ENCODE measurements at places on chromosomes 12 and 14. TPM values are rescaled to one million over a fixed set of nuclear protein-coding genes. Genes with fewer than 3 reads are reported as not detected.

- no peak for DNase-seq
These were observed 185.8 kb downstream of the SLC15A4 start for GRCh38 chr12:128637642-128638606.

GRCh38 chr14:35073486-35073885 is 27.4 kb downstream of the FAM177A1 start:
- DNase-seq = no peak

DNA sequence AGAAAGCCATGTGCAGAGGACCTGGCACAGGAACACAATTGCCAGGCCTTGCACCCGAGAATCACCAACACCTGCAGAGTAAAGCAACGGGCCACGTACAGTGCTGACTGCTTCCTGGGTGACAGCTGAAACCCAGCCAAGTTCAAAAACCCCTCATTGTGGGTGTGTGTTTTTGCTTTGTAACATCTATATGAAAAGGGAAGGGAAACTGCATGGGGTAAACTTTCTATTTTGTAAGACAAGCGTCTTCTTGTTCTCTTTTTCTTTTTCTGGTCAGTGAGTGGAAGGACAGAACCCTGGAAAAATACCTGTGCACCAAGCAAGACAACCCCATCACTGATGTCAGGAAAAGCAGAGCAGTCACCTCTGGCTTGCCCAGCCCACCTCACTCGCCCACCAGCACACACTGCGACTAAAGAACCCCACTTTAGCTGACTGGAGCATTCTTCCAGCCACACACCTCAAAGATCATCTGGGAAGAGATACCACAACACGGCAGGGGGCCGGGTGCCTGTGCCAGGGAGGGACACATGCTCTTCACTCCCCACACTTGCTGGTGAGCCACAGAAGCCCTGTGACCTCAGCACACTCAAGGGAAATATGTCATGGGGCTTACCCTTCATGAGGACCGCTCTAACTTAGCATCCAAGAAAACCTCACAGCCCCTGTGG is 172.3 kb downstream of the NDUFA12 start:
- peak; percentile 86 for DNase-seq

DNA sequence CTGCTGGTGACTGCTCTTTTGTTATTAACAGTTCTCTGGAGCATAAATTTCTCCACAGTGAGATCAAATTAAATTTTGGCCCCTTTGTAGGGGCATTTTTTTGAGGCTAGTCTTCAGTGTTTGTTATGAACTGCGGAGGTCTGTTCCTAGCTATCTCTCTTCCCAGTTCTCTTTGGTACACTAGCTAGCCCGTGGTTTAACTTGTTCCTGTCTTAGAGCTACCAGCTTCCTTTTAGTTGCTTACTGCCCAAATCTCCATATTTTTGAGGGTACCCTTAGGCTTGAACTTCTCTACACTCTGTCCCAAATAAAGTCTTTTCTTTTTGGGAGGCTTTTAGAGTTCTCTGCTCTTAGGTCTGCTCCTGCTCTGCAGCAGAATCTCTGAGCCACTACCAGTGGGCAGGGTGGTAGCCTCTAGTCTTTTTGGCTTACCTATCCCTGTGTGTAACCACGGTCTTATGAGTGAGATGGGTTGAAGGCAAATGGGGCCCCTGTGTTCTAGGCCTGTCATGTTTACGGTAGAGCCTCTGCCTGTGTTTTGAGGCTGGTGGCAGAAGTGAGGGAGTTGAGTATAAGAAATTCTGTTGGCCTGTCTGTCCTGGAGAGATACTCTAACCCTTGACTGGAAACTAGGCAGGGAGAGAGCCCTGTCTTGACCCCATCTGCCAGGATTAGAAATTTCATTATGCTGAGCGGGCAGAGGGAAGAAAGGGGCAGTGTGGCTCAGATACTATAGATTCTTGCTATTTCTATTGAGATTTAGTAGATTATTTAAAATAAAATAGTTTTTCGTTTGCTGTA is 21.0 kb downstream of the CNOT2 start:
- DNase-seq = no peak

Gene C12orf54
- total RNA-seq = not detected

Gene PRH2
- not detected for total RNA-seq

DNA sequence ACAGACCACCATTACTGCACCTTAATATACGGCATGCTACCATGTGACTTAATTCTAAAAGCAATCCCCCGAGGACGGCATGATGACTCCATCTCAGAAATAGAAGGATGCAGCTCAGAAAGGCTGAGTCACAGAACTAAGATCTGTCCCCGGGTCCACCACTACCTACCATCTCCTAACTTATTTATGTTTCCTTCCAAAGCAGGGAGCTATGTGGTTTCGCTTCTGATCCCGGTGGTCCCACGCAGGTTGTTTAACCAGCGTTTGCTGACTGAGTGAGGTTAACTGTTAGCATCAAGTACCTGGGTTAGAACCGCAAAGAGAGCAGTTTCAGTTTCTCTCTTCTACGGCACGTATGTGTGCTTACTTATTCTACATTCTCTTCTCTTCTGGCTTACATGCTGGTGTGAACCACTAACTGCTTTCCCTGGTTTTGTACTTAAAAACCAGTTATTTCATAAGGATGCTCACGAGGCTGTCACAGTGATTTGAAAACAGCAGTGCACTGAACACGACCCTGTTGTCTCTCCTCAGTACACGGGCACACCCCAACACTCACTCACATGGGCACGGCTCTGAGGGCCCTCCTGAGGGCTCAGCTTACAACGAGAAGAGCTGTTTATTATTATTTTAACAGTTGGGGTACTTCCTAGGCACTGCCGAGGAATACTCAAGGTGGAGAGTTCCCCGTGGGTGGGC is 66.7 kb downstream of the CCDC88C start:
- DNase-seq = peak; percentile 71

DNA sequence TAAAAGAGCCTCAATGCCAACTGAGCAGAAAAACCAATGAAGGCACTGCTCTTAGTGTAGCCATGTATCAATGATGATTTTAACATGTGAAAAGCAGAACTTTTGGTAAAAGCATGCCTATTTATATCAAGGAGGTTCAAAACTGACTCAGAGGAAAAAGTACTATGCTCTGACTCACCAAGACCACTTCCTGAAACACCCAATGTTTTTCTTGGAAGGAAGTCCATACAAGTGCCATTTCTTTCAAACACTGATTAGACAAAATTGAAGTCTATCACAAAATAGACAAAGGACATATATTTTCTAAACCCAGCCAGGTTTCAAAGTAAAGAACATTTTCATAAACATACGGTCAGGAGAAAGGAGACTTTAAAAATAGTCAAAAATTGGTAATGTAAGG is 88.6 kb downstream of the EPS8 start:
- DNase-seq = no peak

DNA sequence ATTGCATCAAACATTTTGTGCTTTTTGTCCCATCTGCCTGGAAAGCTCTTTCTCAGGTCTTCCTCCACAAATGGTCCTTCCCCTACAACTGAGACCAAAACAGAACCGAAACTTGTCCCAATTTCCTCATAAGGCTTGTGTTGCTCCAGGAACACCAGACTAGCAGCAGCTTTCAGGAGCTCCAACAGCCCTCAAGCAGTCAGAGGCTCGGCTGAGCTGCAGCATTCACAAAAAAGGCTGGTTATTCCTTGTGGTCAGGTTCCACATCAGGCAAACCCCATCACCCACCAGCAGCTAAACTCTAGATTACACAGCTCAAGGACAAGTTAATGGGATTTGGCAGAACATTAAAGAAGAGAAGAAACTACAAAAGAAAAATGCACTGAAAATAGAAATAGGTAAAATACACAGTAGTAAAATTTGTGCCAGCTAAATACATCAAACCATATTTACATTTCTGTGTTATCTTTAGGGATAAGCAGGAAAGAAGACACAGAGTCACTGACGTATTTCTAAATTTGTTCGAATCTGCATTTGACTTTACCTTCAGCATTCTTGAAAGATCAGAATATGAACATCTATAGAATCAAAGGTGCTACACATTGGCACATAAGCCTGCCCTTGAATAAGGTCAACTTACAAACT is 141.2 kb downstream of the STXBP6 start:
- DNase-seq = no peak

Gene GPR162
- total RNA-seq = not detected

- no peak for DNase-seq
These were observed 455.0 kb upstream of the TMEM132C start for GRCh38 chr12:127811988-127812387.

GRCh38 chr14:52769887-52770286 is 21.5 kb downstream of the GNPNAT1 start:
- no peak for DNase-seq

DNA sequence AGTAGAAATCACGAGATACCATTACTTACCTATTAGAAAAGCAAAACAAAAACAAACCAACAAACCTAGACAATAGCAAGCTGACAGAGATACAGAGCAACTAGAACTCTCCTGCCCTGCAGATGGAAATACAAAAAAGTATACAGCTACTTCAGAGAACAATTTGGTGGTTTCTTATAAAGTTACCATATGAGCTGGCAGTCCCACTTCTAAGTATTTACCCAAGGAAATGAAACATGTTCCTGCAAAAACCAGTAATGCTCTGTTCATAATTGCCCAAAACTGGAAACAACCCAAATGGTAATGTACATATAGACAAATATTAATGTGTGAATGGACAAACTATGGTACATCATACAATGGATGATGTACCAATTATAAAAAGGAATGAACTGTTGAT is 31.7 kb downstream of the FUT8 start:
- no peak for DNase-seq

Gene KRT71
- not detected for total RNA-seq

DNA sequence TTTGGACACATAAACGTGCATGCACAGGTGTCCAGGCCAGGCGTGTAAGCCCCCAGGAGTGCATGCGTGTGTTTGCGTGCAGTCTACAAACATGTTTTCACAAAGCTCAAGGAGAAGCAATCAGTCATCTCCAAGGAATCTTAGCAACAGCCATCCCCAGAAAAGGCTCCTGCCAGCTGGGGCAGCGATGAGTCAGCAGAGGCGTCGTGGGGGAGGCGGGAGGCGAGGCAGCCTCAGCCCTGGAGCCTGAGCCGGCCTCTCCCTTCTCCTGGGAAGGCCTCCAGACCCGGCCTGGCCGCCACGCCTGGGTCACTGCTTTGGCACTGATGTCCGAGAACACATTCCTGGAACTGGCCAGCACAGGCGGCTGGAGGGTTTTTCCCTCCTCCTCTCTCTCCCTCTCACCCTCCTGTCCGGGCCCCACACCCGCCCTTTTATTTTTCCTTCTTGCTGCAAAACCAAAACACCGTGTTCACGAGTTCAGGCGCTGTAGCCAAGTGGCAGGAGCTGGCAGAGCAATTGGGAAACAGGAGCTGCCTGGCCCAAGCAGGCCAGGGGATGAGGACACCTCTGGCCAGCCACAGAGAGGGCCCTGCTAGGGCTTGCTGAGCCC is 92.7 kb downstream of the LRRC74A start:
- DNase-seq = no peak

GRCh38 chr12:62793256-62794217 is 141.4 kb downstream of the PPM1H start:
- peak; percentile 80 for DNase-seq

- no peak for DNase-seq
These were observed 184.2 kb upstream of the FOXN3 start for GRCh38 chr14:89600950-89601826.

- no peak for DNase-seq
These were observed 10.9 kb upstream of the TESC start for GRCh38 chr12:117109943-117110635.

Gene LMO3
- not detected for total RNA-seq

DNA sequence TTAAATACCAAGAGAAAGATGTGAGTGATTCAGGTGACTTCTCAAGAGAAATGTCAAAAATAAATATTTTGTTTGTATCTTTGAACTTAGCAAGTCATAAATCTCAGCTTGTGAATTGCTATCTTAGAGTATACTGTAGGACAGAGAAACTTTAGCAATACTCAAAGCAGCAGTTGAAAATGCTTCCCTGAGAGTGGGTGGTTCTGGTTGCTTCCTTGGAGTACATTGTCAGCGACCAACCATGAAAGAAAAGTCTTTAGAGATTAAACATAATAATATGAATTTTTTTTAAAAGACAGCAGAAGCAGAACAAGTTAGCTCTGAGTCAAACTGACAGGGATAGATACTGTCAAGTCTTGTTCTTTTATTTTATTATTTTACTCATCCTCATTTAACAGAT is 86.8 kb upstream of the OSBPL8 start:
- DNase-seq = no peak

DNA sequence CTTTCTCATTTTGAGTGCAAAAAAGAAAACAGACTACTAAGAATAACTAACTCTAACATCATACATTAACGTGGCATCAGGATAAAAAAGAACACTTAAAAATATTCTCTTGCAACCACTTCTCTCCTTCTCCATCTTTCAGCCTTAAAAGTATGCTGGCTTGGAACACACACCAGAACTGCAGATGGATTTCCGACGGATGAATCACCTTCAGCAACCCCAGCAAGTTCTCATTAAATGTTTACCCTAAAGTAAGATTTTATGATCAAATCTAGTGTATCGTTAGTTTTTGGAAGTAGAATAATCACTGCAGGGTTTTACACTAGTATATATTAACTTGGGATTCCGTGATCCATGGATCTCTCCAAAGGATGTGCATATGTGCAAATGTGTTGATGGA is 1.2 kb downstream of the NEK9 start:
- no peak for DNase-seq

Gene GNB3
- 0.27 TPM for total RNA-seq

DNA sequence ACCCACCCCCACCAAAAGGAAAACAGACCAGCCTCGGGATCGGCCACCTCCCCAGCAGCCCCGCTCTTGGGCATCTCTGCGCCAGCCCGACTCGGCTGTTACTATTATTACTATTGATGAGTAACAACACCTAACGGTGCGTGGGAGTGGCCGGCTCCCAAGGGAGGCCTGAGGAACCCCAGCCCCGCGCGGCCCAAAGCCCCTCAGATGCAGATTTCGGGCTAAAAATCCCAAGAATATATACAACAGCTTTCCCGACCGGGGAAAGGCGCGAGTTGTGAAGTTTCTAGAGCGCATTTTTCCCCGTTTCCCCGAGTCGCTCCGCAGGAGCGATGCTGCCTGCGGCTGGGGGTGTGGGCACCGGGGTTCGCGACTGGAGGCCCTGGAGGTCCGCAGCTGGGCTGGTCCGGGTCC is 565 bp downstream of the NT5DC3 start:
- DNase-seq = no peak

DNA sequence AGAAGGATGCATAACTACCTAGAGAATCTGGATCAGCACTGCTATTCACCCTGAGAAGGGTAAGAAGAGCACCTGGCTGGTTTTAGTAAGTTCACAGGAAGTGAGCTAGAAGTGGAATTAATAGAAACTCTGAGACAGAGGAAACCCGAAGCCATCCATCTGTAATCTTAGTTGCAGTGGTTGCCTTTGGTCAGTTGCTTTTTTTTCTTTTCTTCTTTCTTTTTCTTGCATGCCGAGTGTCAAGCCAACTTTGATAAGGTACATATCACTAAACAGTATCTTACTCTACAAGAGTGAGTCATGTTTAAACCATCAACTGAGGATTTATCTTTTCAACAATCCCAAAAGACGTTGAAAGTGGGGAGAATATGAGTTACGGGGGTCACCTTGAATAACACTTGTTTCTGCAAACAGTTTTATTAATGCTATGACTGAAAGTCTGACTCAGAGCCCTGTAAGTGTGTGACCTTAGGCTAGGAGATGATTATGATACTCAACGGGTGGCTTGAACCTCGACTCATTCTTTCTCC is 26.7 kb downstream of the C12orf75 start:
- DNase-seq = peak; percentile 14

Gene SDSL
- 1.1 TPM for total RNA-seq

GRCh38 chr12:45473636-45474035 is 255.9 kb upstream of the ARID2 start:
- DNase-seq = no peak

Gene MOK
- 2.9 TPM for total RNA-seq

GRCh38 chr14:96584907-96585671 is 82.9 kb downstream of the PAPOLA start:
- no peak for DNase-seq

Gene CLEC14A
- not detected for total RNA-seq

- no peak for DNase-seq
These were observed 37.8 kb upstream of the TC2N start for GRCh38 chr14:91904956-91905645.

Measured in B cell (primary cell).